ENCODE measurements at places on chromosomes 1 and 21. TPM values are rescaled to one million over a fixed set of nuclear protein-coding genes. Genes with fewer than 3 reads are reported as not detected.

Gene MANEAL
- 2.4 TPM for total RNA-seq

Gene ZYG11A
- 0.35 TPM for total RNA-seq

Gene OR2L3
- not detected for total RNA-seq

Gene GJA8
- not detected for total RNA-seq

Gene LCE1C
- not detected for total RNA-seq

Gene LIN28A
- not detected for total RNA-seq

Gene ASCL5
- total RNA-seq, result 0.22 TPM

Gene SPTA1
- total RNA-seq, result not detected

Gene GUCA2A
- total RNA-seq, result not detected

Gene DOP1B
- 18.6 TPM for total RNA-seq

Gene RPL22
- 537 TPM for total RNA-seq

Measured in activated T-cell treated with anti-CD3 and anti-CD28 coated beads, Interleukin-2, amount 50 U/mL, for 72 hours (primary cell).